ENCODE measurements at places on chromosomes 1 and 21. TPM values are rescaled to one million over a fixed set of nuclear protein-coding genes. Genes with fewer than 3 reads are reported as not detected.

The NBPF10 gene
- 0.55 TPM for total RNA-seq

The CLCA4 gene
- total RNA-seq, result not detected

DNA sequence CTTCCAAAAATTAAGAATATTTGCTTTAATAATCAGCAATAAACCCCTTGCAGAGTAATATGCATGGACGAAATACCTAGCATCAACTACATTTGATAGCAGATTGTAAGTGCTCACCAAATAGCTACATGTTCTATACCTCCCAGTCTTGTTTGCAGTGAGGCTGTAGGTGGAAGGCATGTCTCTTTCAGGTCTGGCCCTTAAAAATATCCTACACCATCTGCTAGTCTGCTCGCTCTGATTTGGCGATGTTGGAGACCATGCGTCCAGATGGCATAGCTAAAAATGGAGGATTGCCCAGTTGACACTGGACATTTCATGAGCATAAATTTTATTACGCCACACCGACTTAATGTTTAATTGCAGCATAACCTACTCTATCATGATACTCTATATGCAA lies 47.1 kb downstream of the SSX2IP start:
- H3K27ac ChIP-seq, result no peak overlapping the region
- no peak overlapping the region for H3K4me3 ChIP-seq
- DNase-seq, result no peak
- H3K4me1 ChIP-seq, result no peaks in the 10 kb centered on the region
- H3K36me3 ChIP-seq, result no peaks in the 10 kb centered on the region

DNA sequence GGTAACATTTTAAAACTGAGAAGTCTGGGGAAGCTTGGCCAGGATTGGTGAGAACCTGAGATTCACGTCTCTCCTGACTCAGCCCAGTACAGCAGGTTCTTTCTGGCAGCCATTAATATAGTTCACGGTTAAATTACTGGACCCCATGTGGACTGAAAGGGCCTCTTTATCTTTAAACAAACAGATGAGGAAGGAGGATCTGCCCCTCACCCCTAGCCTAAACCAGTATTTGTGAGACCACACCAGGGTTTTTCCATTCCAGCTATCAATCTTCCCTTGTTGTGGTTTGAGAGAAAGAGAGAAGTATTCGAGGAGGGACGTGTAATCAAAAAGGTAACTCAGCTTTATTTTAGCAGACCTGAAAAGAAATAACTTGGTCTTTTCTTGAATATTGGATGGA lies 137.1 kb downstream of the PROX1 start:
- no peak overlapping the region for H3K4me3 ChIP-seq
- DNase-seq, result no peak
- no peak overlapping the region for H3K27ac ChIP-seq
- H3K36me3 ChIP-seq, result no peaks in the 10 kb centered on the region
- no peaks in the 10 kb centered on the region for H3K27me3 ChIP-seq

The ECM1 gene
- total RNA-seq, result 8.5 TPM

The KRTAP10-11 gene
- not detected for total RNA-seq

DNA sequence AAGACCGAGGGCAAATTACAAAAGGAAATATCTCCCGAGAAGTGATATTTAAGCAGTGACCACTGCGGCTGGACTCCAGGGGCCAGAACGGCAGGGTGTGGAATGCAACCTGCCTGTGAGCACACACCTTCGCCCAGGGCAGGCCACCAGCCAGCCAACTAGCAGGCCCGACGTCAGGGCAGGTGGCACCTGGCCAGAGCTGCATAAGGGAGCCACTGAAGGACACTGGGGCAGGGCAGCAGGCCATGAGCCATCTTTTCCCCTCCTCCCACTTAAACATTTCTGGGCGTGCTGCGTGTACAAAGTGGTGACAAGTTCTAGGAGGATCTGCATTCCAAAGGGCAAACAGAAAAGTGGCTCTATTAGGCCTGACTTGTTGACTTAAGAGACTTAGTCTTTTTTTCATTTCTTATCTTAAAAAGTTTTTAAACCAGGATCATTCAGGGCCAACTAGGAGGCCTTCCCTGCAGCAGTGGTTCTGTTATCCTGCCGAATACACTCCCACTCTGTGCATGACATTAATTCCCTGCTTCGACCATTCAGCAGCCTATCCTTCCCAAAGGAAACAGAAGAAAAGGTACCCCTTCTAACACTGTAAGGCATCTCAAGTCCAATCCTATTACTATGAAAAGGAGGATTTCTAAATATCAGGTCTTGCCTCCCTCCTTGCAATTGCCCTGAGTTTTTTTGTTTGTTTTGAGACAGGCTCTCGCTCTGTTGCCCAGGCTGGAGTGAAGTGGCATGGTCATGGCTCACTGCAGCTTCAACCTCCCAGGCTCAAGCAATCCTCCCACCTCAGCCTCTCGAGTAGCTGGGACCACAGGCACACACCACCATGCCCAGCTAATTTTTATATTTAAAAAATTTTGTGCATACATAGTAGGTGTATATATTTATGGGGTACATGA lies 96.3 kb downstream of the BCAR3 start:
- H3K4me3 ChIP-seq, result no peak overlapping the region
- DNase-seq, result peak; percentile 68
- H3K36me3 ChIP-seq, result no peaks in the 10 kb centered on the region
- peaks cover 68% of the 10 kb centered on the region for H3K4me1 ChIP-seq
- peak overlapping the region; percentile 74 for H3K27ac ChIP-seq
- H3K27me3 ChIP-seq, result no peaks in the 10 kb centered on the region

The MAN1A2 gene
- total RNA-seq, result 26.4 TPM

The FMO4 gene
- total RNA-seq, result 0.61 TPM

The KRTAP19-3 gene
- total RNA-seq, result not detected

GRCh38 chr21:25491267-25491666 lies 116.0 kb downstream of the MRPL39 start:
- H3K27ac ChIP-seq, result no peak overlapping the region
- H3K36me3 ChIP-seq, result no peaks in the 10 kb centered on the region
- no peaks in the 10 kb centered on the region for H3K4me1 ChIP-seq
- no peak for DNase-seq
- no peak overlapping the region for H3K4me3 ChIP-seq

The GPR3 gene
- total RNA-seq, result not detected

- no peak for DNase-seq
- H3K4me3 ChIP-seq, result no peak overlapping the region
- H3K27ac ChIP-seq, result no peak overlapping the region
- no peaks in the 10 kb centered on the region for H3K4me1 ChIP-seq
These were observed 32.2 kb upstream of the CYP4X1 start for GRCh38 chr1:46991083-46991923.

DNA sequence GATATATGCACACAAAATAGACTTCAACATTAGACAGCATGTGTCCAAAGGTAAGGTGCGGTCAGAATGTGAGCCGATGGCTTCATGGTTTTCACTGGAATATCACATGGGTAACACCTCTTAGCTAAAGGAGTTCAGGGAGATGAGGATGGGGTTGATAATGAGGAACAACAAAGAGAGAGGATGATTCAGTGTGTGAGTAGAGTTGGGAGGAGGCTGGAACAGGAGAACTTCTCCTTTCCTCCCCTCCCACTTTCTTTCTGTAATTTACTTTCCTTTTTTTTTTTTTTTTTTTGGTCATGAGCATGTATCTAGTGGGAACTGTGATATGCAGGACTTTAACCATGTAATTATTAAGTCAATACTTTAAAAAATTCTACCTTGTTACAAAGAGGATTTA lies 99.4 kb downstream of the FASLG start:
- no peaks in the 10 kb centered on the region for H3K4me1 ChIP-seq
- no peaks in the 10 kb centered on the region for H3K27me3 ChIP-seq
- H3K36me3 ChIP-seq, result no peaks in the 10 kb centered on the region
- DNase-seq, result no peak

The CCDC185 gene
- not detected for total RNA-seq

The ATAD3C gene
- not detected for total RNA-seq

- no peaks in the 10 kb centered on the region for H3K27me3 ChIP-seq
- no peaks in the 10 kb centered on the region for H3K36me3 ChIP-seq
- H3K27ac ChIP-seq, result no peak overlapping the region
- no peak for DNase-seq
- no peak overlapping the region for H3K4me3 ChIP-seq
These were observed 36.3 kb downstream of the LRP8 start for GRCh38 chr1:53291574-53291973.

DNA sequence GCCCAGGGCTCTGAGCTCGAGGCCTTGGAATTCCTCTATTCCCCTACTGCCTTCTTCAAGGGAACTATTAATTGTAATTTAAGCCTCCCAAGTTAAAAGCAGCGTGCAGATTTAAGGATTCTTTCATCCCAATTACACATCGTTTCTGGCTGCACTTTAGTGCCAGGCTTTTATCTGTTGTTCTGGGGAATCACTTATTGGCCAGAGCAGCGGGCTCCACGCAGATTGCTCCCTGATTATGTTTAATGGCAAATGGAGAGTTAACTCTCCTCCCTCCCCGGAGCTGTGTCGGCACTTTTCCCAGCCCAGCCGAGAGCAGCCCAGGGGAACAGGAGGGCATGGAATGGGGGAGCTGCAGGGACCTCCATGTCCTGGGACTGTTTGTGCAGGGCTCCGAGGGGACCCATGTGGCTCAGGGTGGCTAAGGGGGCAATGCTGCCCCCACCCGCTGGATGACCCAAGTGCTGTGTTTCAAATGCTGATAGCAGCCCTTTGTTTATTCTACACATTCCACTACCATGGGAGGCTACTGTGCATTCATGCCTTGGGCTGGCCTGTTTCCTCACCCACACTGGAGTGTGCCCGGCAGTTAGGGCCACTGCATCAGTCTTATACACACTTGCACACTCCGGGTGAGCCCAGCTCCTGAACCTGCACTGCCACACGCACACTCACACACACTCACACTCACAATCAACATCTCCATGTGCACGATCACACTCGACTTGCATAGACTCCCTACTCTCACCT lies 93.3 kb upstream of the POU3F1 start:
- no peaks in the 10 kb centered on the region for H3K36me3 ChIP-seq
- peaks cover 3% of the 10 kb centered on the region for H3K27me3 ChIP-seq
- H3K4me1 ChIP-seq, result peaks cover 10% of the 10 kb centered on the region
- H3K4me3 ChIP-seq, result no peak overlapping the region

The TMEM51 gene
- total RNA-seq, result 2.7 TPM

- no peak for DNase-seq
- H3K27me3 ChIP-seq, result peaks cover 5% of the 10 kb centered on the region
- peaks cover 8% of the 10 kb centered on the region for H3K4me1 ChIP-seq
These were observed 5.6 kb downstream of the PDZK1IP1 start for GRCh38 chr1:47184090-47184821.

The LCE6A gene
- not detected for total RNA-seq

DNA sequence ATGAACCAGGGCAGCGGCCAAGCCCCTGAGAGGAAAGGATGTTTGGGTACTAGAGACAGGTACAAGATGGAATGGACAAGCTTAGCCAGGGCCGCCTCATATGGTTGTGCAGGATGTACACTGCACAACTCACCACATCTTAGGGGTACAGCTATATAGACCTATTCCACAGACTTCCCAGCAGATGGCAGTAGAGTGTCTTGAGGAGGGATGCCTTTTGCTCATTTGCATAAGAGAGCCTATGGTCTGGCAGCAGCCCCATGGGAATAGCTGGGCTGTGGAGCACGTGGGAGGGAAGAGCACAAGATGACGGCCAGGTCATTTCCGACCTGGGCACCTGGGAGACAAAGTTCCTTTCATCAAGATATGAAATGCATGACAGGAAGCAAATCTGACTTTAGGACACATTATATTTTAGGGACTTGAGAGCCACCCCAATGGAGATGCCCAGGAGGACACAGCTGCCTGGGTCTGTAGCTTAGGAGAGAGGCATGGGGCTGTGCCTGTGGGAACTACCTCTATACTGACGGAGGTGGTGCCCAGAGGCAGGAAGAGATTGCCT lies 215.5 kb downstream of the KCNJ6 start:
- no peak for DNase-seq
- no peaks in the 10 kb centered on the region for H3K4me1 ChIP-seq
- no peak overlapping the region for H3K27ac ChIP-seq
- no peaks in the 10 kb centered on the region for H3K27me3 ChIP-seq

The NBPF20 gene
- 0.92 TPM for total RNA-seq

The ANKRD65 gene
- 0.16 TPM for total RNA-seq

The FGR gene
- 1.3 TPM for total RNA-seq

GRCh38 chr1:219717536-219717935 lies 104.6 kb upstream of the ZC3H11B start:
- no peak for DNase-seq
- no peaks in the 10 kb centered on the region for H3K4me1 ChIP-seq
- no peaks in the 10 kb centered on the region for H3K36me3 ChIP-seq

DNA sequence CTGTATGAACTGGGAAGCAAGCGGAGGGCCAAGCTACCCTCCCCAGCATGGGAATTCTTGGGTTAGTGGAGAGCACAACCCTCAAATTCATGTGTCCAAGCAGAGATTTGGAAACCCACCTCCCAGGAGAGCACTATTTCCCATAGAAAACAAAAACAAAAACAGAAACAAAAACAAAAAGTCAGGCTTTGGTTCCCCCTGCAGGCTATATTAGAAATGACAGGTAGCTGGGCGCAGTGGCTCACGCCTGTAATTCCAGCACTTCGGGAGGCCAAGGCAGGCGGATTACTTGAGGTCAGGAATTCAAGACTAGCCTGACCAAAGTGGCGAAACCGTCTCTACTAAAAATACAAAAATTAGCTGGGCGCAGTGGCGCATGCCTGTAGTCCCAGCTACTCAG lies 10.8 kb downstream of the MINDY1 start:
- peak overlapping the region; percentile 65 for H3K27ac ChIP-seq
- no peak overlapping the region for H3K4me3 ChIP-seq
- peaks cover 41% of the 10 kb centered on the region for H3K36me3 ChIP-seq
- no peaks in the 10 kb centered on the region for H3K27me3 ChIP-seq

DNA sequence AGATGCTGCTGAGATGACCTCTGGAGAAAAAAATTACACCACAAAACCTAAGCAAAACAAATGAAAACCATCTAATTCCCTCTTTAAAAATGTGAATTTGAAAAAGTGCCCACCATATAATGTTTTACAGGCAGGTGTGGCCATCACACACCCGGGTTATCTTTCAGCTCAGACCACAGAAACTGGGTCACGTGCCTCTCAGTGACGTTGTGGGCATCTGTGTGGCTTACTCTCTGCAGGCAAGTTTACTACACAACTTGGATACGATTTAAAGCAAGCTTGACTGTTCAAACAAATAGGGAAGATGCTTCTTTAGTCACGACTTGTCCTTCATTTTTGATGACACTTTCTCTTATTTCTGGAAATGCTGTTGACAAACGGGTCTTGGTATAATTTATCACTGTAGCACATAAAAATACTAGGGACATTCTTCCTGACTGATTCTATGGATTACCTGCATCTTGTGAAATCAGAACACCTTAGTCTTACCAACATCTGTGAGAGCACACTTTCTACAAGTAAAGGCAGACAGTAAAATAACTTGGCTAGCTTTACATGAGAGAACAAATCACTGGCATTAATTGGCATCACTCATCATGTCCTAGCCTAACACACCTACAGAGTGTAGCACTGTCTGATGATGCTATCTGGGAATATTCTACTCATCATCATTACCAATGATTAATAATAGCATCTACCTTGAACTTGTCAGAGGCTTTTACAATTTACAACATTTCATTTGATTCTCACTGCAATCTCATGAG lies 89.3 kb upstream of the EDEM3 start:
- peak overlapping the region; percentile 40 for H3K27ac ChIP-seq
- no peak overlapping the region for H3K4me3 ChIP-seq
- H3K36me3 ChIP-seq, result no peaks in the 10 kb centered on the region
- no peak for DNase-seq
- peaks cover 7% of the 10 kb centered on the region for H3K4me1 ChIP-seq
